ENCODE measurements at places on chromosomes 3 and 15.

DNA sequence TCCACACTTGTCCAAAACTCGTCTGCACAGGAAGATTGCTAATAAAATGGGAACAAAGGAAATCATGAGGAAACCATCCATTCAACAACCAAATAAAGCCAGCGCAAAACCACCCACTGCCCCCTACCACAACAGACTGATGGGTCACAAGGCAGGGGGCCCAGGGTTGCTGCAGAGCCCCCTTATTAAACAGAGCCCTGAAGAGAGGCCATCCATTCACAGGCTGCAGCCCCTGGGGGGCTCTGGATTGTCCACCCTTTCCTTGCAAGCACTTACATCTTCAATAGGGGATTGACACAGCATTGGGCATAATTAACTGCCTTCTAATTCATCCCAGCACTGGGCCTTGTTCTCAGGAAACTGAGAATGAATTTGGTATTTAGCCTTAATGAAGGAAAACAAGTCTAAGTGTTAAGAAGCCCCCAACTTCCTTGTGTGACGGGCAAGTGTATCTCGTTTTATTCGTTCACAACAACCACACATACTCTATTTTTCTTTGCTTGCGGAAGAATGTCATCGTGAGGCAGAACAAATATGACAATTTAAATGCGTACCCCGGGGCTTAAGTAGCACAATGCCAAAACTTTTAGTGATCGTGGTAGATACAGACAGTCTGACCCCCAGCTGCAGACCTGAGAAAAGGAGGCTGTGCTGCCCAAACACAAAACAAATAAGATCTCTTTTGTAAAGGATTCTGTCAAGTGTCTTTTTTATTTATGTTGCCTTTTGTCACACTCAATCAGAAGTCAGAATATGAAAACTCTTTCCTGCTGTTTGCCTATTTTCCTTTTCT is 144.0 kb downstream of the SEMA6D start:
- DNase-seq, result no peak

DNA sequence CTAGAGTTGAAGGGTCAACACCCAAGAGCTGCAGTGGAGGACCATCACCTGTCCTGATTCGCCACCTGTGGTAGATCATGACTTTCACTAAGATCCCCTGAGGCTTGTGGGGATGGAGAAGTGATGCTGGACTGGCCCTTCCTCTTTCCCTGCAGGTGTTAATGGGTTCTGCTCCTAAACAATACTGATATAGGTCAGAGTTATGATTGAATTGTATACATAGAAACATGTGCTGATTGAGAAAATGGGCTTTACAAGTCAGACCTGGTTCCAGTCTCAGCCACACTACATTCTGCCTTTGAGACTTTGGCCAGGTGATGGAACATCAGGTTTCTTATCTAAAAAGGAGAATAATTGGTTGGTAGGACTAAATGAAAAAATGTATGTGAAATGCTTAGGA is 418.9 kb upstream of the TPRG1 start:
- DNase-seq, result no peak

GRCh38 chr3:142459929-142460328 is 12.1 kb upstream of the XRN1 start:
- no peak for DNase-seq

DNA sequence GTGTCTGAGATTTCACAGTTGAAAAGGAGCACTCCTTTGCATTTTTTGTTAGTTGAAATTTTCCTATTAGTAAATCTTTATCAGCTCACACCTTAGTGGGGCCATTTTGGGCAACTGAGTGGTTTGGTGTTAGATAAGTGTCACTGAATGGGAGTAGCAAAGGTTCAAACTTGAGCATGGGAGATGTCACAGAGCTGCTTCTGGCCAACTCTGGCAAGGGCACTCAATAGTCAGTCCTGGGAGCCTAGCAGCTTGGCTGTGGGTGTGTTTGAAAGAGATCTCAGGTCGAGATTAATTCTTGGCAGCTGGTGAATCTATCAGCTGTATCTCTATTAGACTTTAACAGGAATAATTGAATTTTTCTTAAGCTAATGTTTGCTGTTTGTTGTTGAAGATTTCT is 579.3 kb downstream of the EDEM1 start:
- no peak for DNase-seq

DNA sequence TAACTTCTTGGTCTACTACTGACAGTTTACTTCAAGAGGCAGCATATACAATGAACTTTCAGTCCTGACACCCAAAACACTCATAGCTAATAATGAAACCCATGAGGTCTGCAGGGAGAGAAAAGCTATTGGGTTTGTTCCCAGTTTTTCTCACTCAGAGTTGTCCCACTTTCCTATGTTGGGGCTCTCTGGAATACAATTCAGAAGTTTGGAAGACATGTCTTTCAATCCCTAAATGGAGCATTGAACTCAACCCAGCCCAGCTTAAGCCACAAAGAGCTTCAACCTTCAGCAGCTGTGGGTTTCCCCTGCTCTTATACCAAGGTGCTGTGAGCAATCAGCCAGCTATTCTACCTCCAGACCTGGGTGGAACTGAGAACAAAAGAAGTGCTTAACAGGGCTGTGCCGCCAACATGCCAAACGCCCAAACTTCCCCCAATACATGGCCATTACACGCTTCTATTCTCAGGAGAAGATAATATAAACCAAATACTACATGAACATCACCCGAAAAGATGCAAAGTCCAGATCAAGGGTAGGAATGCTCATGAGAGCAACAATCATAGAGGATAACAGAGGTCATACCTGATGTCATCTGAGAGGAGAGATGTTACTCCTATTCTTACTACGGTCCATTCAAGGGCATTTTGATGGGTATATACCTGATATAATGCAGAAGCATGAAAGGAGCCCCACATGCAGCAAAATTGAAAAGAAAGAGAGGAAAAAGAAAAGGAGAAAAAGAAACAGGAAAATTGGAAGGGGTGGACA is 131.2 kb upstream of the TGFBR2 start:
- no peak for DNase-seq

- no peak for DNase-seq
These were observed 31.8 kb downstream of the SLC7A14 start for GRCh38 chr3:170553788-170554757.

GRCh38 chr3:120741320-120741719 is 996 bp downstream of the RABL3 start:
- no peak for DNase-seq

- no peak for DNase-seq
These were observed 34.3 kb downstream of the PLD1 start for GRCh38 chr3:171775943-171776342.

GRCh38 chr3:61562721-61563312 is 1.4 kb downstream of the PTPRG start:
- DNase-seq, result peak; percentile 51

- no peak for DNase-seq
These were observed 1.7 kb downstream of the NR2E3 start for GRCh38 chr15:71811752-71812735.

GRCh38 chr3:140545197-140545596 is 132.7 kb upstream of the TRIM42 start:
- DNase-seq, result no peak

GRCh38 chr3:179970746-179971145 is 66.0 kb downstream of the PEX5L start:
- DNase-seq, result no peak

DNA sequence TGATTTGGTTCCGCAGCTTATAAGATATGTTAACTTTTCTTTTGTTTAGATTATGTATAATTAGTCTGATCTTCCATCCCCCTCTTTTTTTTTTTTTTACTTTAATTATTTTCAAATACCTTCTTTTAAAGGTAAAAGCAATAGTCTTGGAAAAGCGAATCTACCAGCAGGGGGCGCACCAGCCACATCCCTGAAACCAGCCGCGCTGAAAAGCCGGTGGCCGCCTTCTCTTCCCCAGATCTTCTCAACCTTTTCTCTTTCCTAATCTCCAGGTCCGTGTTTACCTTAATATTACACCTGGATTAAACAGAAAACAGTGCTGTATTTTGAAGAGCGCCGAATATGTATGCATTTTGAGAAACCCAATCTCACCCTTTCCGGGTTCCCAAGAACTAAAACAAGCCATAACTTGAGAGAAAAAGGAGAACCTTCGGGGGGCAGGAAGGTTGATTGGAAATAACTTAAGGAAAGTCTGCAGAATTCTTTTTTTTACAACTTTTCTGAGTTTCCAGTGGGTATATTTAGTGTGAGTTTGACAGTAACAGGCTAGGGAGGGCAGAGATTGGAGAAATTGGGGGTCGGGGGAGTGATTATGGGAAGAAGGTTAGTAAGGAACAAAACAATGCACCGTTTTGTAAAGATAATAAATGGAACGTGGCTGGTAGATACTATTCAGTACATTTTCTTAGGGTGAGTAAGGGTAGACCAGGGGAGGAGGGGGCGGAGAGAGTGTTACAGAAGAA is 2.0 kb upstream of the SOX2 start:
- DNase-seq, result no peak
